NCI-H226 (cell line): ENCODE measurements at places on chromosomes 6 and 20.
A peak's percentile ranks its signal among the peaks of the same experiment; 100 is the strongest.

- no peak for DNase-seq
Observed at GRCh38 chr6:119738425-119738824, 388.9 kb upstream of the MAN1A1 start.

- no peak for DNase-seq
Observed at GRCh38 chr20:54668271-54669039, 193.1 kb downstream of the DOK5 start.

DNA sequence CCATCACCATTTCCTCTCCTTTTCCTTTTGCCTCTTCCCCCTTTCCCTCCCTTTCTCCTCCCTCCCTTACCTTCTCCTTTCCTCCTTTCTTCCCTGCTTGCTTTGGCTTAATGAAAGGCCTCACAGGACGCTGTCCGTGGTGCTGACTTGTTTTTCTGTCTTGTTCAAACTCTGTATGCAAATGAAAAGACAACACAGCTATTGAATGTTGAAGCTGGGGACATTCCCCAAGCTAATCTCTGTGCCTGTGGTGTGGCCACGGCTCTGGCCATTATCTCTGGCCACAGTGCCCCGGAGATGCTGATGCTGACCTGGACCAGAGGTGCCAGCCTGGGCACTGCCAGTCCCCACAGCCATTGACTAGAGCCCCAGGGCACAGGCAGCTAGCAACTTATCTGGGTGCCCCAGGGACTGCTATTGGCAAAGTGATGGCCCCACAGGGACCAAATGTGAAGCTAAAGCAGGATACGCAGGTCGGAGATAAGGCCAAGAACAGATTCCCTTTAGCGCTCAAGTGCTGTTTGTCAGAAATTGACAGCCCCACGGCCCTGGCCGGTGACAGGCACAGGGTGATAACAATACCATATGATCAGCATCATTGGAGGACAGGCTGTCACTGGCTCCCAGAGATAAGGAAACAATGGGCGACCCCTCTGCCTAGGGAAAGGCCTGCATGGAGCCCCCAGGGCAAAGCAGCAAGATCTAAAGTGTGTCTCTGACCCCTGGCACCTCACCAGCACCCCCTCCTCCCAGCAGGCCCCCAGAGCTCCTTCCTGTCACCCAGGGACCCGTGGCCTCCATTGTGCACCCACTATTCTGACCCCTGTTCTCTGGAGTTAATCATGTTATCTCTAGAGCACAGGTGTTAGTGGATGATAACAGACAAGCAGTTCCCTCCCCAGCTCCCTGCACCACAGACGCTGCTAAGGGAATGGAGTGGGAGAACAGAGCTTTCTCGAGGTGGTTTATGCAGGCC is 31.6 kb upstream of the SLC32A1 start:
- DNase-seq: peak; percentile 50

- DNase-seq: no peak
Observed at GRCh38 chr6:151592449-151593159, 98.8 kb downstream of the CCDC170 start.

DNA sequence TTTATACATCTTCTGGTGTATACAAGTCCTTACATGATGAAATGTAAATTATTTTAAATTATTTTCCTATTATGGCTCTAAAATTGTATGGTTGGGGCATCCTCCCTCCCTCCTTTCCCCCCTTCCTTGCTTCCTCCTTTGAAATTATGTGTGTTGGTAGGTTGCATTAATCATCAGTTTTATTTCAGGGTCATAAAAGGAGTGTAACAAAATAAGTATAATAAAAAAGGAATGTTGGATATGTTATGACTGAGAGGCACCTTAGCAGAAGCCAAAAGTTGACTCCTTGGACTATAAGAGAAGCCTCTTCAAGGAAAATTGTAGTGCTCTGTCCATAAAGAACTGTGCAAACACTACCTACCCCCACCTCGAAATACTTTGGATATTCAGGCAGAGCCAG is 46.6 kb upstream of the PTPRK start:
- peak; percentile 17 for DNase-seq

GRCh38 chr20:44988631-44989171 is 22.4 kb downstream of the STK4 start:
- no peak for DNase-seq

DNA sequence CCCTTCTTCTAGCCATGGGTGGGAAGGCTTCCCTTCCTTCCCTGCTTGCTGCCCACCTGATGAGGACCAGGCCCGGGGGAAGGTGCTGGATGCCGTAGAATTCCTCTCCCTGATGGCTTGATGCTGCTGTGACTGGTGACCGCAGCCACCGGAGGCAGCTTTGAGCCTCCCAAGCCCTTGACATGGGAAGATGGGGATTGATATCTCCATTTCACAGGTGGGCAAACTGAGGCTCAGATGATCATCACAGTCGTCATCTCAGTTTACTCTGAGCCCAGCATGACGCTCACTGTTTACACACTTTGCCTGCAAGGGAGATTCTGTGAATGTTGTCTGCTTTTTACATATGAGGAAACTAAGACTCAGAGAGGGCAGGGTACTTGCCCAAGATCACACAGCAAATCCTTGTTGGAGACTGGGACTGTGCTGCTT is 43.9 kb downstream of the SRC start:
- no peak for DNase-seq

DNA sequence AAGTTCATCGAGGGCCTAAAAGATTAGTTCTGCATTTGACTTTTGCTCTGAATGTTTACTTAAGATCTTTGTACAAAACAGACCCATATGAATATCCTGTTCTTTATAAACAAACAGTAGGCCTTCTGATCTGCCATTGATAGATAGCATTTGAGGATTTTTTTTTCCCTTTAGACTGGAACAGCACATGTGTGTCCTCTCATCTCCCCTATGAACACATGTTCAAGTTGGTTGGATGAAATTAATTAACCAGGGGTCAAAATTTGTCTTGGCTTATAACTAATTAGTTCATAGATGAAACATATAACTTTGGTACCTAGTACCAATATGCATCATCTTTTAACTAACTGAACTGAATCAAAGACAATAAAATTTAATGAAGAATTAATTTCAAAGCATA is 81.3 kb downstream of the AK9 start:
- no peak for DNase-seq

DNA sequence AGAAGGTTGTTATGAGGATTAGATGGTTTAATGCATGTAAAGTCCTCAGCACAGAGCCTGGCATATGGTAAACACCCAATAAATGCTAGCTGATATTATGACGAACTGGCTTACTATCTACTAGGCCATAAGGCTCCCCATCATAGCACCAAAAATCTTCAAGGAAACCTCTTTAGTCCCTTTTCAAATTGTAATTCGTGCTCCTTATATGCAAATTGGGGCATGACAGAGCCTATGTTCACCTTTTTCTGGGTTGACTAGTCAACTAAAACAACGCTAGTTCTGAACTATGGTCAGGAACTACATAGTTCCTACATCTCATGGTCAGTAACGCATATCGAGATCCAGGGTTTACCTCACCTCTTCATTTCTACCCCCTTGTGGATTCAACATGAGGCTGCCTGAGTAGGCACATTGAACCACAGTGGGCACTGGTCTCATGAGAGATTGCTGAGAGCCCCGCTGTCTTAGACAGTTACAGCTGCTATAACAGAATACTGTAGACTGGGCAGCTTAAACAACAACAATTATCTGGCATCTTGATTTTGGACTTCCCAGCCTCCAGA is 97.2 kb upstream of the TNFAIP3 start:
- no peak for DNase-seq

GRCh38 chr6:160297310-160297709 is 38.7 kb upstream of the SLC22A2 start:
- DNase-seq: no peak

GRCh38 chr6:156833755-156834154 is 56.6 kb downstream of the ARID1B start:
- no peak for DNase-seq

GRCh38 chr20:43686820-43687219 is 19.9 kb downstream of the MYBL2 start:
- no peak for DNase-seq

GRCh38 chr20:7940341-7940740 is at the start of gene HAO1:
Gene HAO1 (minus strand): TSS chr20:7940458. CDS start chr20:7940422, 36 bp downstream.
- no peak for DNase-seq

GRCh38 chr6:44043479-44044153 is 83.6 kb downstream of the MRPL14 start:
- peak; percentile 69 for DNase-seq

DNA sequence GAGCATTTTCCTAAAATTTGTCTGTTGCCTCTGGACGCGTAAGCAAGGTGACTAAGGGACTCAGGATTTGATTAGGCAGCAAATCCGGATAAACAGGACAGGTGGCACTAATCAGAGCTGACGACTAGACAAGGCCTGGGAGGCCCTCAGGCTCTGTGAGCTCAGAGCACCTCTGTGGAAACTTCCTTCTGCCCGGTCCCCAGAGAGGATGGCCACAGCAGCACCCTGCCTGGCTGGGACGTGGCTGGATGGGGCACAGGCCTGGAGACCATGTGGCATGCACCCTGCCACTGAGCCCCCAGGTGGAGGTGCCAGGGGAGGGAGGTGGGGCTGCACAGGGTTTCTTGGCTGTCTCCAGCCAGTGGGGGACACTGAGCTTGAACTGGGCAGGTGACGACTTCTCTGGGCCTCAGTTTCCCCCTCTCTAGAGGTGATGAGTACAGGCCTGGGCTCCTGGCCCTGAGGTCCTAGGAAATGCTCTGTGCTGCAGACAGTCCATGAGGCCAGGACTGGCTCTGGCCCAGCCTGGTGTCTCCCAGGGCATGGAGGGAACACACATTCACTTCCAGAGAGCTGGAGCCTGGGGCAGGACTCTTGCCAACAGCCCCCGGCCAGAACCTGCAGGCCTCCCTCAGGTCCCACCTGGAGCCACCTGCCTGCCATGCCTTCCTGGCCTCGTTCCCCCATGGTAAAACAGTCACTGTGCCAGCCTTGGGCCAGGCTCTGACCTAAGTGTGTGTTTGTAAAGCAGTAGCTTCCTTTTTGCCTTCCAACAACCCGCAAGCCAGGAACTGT is 39.6 kb upstream of the STX16 start:
- no peak for DNase-seq

GRCh38 chr6:11335826-11336225 is 103.4 kb upstream of the NEDD9 start:
- no peak for DNase-seq

DNA sequence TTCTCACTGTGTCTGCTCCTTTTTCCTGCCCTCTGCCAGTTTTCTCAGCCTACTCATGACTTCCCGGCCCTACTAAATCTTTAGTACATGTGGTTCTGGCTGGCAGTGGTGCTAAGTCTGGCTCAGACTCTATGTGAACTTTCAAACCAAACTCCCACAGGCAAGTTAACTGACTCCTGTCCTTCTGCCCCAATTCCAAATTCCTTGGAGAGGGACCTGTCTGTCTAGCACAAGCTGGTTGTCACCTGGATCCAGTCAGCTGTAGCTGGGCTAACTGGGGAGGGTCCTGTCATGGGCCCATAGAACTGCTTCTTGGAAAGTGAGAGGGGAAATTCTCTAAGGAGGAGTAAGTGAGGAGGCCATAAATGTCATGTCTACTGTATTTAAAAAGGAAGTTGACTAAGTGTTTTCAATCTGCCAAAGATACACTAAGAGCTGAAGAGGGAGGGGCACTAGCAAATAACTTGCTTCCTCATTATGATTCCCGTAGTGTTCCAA is 240.1 kb downstream of the KCNQ5 start:
- peak; percentile 76 for DNase-seq

- DNase-seq: peak; percentile 91
Observed at GRCh38 chr6:7505189-7505699, 36.2 kb upstream of the DSP start.

- no peak for DNase-seq
Observed at GRCh38 chr20:40815156-40816038, 126.4 kb upstream of the MAFB start.

- no peak for DNase-seq
Observed at GRCh38 chr6:109686566-109687265, 4.3 kb downstream of the AK9 start.

- peak; percentile 68 for DNase-seq
Observed at GRCh38 chr6:45478240-45478639, 100.5 kb upstream of the SUPT3H start.

- DNase-seq: no peak
Observed at GRCh38 chr6:4074478-4075235, 4.3 kb downstream of the FAM217A start.

DNA sequence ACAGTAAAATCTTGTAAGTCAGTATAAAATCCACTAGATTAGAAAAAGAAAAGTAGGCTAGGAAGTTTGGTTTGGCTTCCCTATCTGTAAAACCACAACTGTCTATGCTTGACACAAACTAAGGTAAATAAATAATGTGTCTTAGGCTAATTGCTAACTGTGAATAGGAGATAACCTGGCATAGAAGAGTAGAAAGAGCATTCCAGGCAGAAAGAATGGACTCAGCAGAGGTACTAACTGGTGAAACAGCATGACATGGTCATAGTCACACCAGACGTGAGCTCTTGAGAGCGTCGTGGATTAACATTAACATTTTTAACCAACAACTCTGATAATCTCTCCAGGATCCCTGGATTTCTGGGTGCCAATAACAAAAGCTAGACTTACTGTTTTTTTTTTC is 8.7 kb upstream of the WTAP start:
- no peak for DNase-seq

GRCh38 chr20:5657190-5657875 is 92.9 kb upstream of the SHLD1 start:
- DNase-seq: peak; percentile 90

DNA sequence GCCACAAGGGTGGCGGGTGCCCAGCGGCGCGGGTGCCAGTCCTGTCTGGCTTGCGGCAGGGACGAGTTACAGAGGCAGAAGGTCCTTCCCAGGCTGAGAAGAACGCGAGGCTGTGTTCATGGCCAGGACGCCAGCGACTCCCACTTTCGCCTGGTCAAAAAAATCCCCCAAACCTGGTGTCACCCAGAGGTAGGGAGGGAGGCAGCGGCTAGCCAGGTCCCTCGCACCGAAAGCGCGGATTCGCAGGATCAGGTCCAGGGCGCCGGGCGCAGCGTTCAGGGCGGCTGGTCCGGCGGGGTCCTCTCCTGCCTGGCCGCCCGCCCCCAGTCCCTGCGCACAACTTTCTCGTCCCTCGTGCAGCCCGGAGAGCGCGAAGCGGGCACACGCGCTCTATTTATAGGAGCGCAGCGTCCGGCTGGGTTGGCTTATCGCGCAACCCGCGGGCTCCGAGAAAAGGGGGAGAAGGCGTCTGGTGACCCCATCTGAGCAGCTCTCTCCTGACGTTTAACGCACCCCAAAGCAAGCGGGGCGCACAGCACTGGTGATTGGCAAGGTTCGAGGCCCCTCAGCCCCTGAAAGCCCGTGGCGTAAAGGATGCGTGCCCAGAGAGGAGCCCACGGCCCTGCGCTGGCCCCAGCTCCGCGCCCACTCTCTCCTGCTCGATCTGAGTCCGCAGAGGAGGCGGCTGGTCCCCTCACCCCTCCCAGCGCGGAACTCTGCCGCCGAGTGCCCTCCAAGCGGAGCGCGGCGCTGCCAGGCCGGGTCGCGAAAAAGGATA is 519 bp downstream of the CBLN4 start:
- no peak for DNase-seq

GRCh38 chr6:33288921-33289783 is at the start of the genes PFDN6 and WDR46:
Gene PFDN6 (plus strand): TSS chr6:33289601. CDS start chr6:33289857, 256 bp downstream.
Gene WDR46 (minus strand): TSS chr6:33289239. CDS start chr6:33289170, 69 bp downstream.
- peak; percentile 90 for DNase-seq

DNA sequence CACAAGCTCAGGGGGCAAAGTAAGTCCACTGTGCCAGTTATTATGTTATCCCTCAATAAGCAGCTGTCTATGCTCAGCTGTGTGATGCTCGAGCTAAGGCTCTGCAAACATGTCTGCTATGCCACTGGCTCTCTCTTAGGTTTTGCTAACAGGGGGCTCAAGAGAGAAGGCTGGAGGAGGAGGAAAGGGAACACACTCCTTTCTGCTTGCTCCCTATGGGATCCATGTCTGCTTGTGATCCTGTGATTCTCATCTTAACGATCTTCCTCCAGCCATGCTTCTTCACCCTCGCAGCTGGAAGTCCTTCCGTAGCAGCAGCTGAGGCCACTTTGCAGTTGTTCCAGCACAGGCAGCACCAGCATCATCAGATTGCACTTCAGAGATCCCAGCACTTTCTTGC is 37.0 kb upstream of the IGF2R start:
- no peak for DNase-seq
